ENCODE measurements at places on chromosomes 2 and 18. TPM values are rescaled to one million over a fixed set of nuclear protein-coding genes. Genes with fewer than 3 reads are reported as not detected.

The C2orf78 gene
- not detected for total RNA-seq

The STON1 gene
- 0.21 TPM for total RNA-seq

The AKAIN1 gene
- not detected for total RNA-seq

The HSPE1 gene
- total RNA-seq = 90.8 TPM

The CCDC138 gene
- total RNA-seq = 4.8 TPM

The DBI gene
- total RNA-seq = 60.7 TPM

The PROKR1 gene
- not detected for total RNA-seq

The ASAP2 gene
- total RNA-seq = 36.9 TPM

The ZSWIM2 gene
- total RNA-seq = not detected

The SCG2 gene
- total RNA-seq = 0.24 TPM

The HAAO gene
- total RNA-seq = not detected

The ALPP gene
- total RNA-seq = not detected

The ACKR3 gene
- total RNA-seq = 14.7 TPM

The CPS1 gene
- total RNA-seq = 19.8 TPM

The GPR39 gene
- 7.2 TPM for total RNA-seq

The PTPRN gene
- 2.2 TPM for total RNA-seq

The ABCB11 gene
- not detected for total RNA-seq

The CNTNAP5 gene
- not detected for total RNA-seq

The CEBPZOS gene
- total RNA-seq = 7.2 TPM

The GKN2 gene
- not detected for total RNA-seq

The CREG2 gene
- total RNA-seq = 1.7 TPM

The DIS3L2 gene
- total RNA-seq = 13.7 TPM

The NGEF gene
- 0.96 TPM for total RNA-seq

The NR4A2 gene
- total RNA-seq = 0.43 TPM

The LHCGR gene
- not detected for total RNA-seq

The CD8B2 gene
- not detected for total RNA-seq
